C1 segment of cervical spinal cord (tissue), 14 donors: ENCODE measurements at places on chromosomes 3 and 15.

GRCh38 chr3:47022641-47023071, 43.2 kb downstream of the NBEAL2 start:
- no peak for DNase-seq

- DNase-seq: no peak
These were observed 40.3 kb downstream of the THBS1 start for GRCh38 chr15:39621210-39621609.

- peak; percentile 33 for DNase-seq
These were observed 103.5 kb downstream of the TBC1D2B start for GRCh38 chr15:77974098-77974414.

DNA sequence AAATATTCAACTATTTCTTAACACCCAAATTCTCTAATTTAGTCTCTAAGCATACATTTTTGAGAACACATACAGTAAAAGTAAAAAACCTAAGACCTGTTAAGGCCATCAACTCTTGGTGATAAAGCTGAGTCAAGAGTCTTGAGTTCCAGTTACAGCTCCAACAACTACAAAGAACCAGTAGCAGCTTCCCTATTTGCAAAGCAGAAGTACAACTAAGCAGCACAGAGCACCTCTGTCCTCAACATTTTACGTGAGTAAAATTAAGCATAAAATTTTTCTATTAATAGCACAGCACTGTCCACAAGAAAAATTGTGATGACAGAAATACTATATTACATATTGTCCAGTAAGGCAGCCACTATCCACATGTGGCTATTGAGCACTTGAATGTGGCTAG, 4.4 kb downstream of the PCOLCE2 start:
- DNase-seq: no peak

DNA sequence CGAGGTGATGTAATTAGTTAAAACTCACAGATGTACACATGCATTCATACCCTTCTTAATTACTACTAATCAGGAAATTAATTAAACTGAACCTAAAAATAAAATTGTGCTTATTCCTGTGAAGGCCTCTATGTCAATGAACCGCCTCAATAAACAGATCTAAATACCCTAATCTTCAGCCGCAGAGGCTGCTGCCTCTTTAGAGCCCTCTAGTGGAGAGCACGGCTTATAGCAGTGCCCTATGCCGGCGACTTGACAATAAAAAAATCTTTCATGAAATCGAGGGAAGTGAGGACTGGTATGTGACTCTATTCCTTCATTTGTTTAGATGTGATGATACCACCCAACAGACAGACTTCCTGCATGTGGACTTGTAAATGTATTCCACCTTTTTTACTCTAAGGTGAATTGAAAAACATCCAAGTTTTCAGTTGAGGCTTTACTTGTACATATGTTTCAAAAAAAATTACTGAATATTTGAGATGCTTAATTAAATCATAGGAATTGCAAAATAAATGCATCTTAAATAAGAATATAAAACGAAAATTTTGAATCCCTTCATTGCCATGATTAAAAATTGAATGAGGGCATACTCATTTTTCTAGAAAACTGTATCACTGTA, 8.3 kb upstream of the EPHA3 start:
- DNase-seq: no peak

DNA sequence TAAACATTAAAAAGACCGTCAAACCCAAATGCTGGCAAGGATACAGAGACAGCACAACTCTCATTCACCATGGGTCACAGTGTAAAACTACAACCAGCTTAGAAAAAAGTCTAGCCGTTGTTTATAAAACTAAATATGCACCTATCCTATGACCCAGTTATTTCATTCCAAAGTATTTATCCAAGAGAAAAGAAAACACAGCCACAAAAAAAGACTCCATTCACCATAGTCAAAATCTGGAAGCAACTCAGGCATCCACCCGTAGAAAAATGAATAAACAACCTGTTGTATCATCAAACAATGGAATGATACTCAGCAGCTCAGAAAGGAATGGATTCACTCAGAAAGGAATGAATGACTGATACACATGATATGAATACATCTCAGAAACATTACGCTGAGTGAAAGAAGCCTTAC, 28.6 kb downstream of the PLD1 start:
- DNase-seq: no peak

- no peak for DNase-seq
These were observed 125.8 kb upstream of the TGFBR2 start for GRCh38 chr3:30480587-30480986.

- no peak for DNase-seq
These were observed 8.7 kb upstream of the PLA2G4F start for GRCh38 chr15:42165106-42165505.

DNA sequence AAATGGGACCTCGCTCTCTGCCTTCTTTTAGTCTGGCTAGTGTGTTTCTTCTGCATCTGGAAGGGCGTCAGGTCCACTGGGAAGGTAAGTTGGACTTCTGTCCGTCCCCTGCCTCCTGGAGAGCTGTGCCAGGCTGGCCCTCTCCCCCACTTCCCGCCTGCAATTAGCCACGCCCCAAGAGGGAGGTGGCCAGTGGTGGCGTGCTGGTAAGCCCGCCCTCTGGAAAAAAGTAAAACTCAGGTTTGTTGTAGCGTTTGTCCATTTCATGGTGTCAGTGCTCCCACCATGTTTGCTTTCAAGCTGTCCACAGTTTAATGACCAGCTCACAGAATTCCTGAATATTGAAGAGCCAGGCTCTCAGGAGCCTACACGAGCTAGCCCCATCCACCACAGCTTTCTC, 55.6 kb downstream of the SLC6A6 start:
- DNase-seq: no peak

DNA sequence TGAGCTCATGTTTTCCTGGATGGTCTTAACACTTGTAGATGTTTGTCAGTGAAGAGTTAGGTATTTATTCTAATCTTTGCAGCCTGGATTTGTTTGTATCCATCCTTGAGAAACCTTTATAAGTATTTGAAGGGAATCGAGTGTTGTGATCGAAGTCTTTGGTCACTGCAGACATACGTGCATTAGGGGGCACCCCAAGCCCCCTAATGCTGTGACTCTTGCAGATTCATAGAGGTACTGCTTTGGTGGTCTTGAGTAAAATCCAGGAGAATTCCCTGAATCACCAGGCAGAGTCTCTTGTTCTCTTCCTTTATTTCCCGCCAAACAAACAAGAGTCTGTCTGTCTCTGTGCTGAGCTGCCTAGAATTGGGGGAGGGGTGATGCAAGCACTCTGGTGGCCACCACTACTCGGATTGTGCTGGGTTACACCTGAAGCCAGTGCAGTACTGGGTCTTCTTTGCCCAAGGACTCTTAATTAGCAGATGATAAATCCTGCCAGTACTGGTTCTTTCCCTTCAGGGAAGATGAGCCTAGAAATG, 170.5 kb upstream of the POU1F1 start:
- DNase-seq: no peak
